ENCODE measurements at places on chromosomes 1 and 21.

DNA sequence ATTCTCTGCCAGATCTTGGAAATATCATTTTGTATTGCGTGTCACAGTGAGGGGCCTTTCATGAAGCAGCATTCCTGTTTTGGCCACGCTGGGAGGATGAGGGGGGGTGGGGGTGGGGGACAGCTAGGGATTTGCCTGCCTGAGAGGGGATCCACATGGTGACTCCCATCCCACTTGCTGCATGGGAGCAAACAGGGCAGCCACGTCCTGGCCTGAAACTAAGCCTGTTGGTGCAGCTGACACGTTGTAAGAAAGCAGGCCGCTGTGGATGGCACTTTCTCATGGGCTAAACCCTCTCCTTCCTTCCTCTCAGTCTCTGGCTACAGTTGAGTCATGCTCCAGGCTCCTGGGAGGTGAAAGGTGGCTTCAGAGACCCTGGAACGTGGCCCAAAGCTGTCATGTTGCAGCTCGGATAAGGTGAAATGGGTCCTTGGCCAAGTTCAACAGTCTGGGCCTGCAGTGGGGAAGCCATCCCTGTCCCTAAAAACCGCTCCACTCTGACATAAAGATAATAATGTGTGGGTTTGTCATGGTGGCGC, 346.7 kb upstream of the VAMP3 start:
- no peak for DNase-seq

DNA sequence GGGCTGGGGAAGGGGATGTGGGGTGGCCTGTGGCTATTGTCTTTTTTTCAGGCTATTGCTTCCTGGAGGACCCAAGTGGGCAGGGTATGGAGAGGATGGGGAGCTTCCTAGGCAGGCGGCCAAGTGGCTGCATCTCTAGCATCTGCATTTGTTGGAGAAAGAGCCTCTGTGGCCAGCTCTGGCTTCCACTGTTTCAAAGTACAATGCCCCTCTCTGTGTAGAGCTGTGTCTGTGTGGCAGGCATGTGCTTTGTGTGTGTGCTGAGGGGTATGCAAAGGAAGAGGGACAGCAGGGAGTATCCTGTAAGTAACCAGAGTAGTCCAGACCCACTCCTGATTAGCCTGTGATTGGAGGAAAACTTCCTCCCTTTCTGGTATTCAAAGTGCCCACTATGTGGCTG, 40.6 kb downstream of the KCNA2 start:
- DNase-seq: no peak

DNA sequence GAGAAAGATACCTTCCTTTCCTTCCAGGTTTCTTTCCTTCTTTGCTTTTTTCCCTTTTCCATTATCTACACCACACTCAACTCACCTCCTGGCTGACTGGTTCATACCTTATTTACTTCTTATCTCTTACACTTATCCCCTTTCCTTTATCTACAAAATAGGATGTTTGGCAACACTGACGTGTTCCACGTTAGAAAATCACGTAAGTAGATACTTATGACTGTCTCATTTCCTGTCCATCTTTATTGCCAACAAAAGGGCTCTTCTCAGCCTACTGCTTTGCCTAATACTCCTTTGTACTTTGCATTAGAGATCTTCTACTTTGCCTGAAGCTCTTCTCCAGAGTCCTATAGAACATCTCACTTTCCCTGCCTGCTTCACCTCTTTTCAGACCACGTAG, 25.1 kb downstream of the SYNJ1 start:
- no peak for DNase-seq

- no peak for DNase-seq
Measured at GRCh38 chr1:209705033-209705598, 470 bp downstream of the HSD11B1 start.

- DNase-seq: no peak
Measured at GRCh38 chr1:191495040-191495439, 663.2 kb upstream of the RGS18 start.

- no peak for DNase-seq
Measured at GRCh38 chr1:228207381-228207810, 448 bp upstream of the OBSCN start.

GRCh38 chr1:17119076-17119772, at the start of gene PADI2:
PADI2 (minus strand) TSS chr1:17119451; CDS start chr1:17119371, 80 bp downstream.
- DNase-seq: peak; percentile 8

DNA sequence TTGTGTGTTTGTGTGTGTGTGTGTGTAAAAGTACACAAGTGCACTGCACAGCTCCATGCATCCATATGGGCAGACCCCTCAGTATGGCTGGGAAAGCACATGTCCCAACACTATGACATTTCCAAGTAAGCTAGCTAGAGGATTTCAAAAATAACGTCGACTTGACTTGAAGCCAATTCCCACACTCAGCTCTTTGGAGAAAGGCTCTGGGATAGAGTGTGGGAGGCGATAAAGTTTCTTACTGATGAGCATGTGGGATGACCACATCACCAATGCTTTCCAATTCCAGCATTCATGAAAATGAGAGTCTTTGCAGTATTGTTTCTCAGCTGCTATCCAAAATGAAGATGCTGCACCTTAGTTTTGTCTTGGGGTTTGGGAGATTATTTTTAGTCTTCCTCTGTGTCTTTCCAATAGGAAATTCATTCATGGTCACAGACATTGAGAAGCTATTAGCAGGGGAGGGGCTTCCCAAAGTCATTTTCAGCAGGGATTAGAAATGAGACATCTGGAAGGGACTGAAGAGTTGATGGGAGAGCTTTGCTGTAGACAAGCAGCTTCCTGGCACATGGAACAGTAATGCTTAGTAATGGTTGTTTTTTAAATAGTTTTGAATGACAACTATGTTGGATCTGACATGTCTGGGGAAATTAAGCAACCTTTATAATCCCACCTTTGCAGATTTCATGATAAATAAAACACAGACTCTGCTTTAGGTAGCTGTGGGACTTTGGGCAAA, 143.5 kb downstream of the ASTN1 start:
- DNase-seq: no peak

GRCh38 chr1:208460823-208461222, 216.6 kb upstream of the PLXNA2 start:
- no peak for DNase-seq

DNA sequence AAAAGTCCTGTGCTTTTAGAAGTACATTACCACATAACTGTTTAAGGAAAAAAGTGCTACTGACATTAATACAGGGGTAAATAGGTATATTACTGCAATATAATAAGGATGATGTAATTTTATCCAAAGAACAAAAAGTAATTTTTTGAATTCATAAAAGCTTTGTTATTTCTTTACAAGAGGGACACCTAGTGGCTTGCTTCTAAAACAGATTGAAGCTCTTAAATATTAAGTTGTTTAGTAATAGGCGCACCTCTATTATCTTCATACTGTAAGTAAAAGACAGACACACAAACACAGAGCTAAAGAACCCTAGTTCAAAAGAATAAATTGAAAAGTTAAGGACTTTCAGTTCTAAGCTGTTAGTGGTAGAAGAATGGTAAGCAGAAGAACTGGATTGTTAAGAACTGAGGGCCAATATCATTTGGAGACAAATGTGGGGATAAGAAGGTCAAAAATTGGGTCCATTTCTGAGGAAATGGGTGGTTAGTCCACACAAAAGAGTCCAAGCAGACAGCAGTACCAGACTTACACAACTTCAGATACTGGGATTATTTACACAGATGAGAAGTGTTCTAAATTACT, 15.4 kb downstream of the ZNHIT6 start:
- DNase-seq: no peak

DNA sequence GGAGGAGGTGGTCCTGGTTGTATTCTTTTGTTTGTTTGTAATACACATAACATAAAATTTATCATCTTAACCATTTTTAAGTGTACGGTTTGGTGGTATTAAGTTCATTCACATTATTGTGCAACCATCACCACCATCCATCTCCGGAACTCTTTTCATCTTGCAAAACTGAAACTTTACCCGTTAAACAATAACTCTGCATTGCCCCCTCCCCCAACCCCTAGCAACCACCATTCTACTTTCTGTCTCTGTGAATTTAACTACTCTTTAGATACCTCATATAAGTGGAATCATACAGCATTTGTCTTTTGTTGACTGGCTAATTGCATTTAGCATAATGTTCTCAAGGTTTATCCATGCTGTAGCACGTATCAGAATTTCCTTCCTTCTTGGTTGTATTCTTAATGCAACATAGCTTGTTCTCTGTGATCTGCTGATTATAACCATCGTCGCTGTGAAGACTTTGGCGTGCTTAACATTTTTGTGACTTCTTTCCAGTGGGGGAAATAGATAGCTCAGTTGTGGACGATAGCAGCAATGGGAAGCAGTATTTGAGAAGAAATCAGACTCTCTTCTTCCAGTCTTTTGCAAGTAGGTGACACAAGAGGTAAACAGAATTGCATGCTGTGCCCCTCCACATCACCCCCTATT, 117.5 kb upstream of the HOOK1 start:
- no peak for DNase-seq

- no peak for DNase-seq
Measured at GRCh38 chr1:201681375-201681774, 142.4 kb downstream of the NAV1 start.

GRCh38 chr1:88799491-88799890, 91.9 kb downstream of the GTF2B start:
- no peak for DNase-seq

GRCh38 chr1:111399792-111400610, 27.5 kb downstream of the OVGP1 start:
- no peak for DNase-seq

DNA sequence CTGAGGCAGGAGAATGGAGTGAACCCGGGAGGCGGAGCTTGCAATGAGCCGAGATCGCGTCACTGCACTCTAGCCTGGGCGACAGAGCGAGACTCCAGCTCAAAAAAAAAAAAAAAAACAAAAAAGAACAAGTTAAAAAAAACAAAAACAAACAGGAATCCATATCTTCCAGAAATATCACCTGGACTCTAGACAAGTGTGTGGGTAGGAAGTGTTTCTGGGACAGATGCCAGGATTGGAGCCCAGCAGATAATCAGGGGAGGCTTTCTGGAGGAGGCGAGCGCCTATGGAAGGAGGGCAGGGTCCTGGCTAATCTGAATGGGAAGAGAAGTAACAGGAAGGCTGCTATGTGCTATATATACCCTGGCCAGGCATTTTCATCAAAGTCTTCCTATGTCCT, 43.6 kb upstream of the SYNC start:
- DNase-seq: no peak

GRCh38 chr1:78620666-78621065, 418 bp downstream of the IFI44L start:
- no peak for DNase-seq

DNA sequence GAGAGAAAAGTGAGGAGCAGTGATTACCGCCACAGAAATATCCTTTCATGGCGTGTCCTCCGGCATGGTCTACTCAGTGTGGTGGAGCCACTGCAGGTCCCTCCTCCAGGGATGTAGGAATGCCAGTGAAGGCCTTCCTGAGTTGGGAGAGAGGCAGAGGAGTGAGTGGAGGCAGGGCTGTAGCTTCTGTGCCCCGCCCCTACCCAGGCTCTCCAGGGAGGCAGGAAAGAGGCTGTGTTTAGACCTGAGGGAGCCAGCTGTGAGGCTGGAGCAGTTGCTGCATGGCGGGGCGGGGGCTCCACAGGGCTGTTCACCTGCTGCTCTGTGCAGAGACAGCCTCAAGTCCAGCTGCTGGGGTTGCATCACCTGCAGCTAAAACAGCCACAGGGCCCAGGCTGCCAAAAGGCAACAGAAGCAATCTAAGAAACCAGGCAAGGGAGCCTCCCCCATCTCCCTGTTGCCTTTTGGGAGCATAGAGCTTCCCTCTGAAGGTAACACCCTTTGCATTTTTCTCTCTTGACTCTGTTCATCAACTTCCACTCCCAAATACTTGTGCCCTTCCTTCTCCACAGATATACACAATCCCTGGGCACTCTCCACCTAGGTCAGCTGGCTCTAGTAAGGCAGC, 801 bp upstream of the ANXA9 start:
- DNase-seq: no peak

DNA sequence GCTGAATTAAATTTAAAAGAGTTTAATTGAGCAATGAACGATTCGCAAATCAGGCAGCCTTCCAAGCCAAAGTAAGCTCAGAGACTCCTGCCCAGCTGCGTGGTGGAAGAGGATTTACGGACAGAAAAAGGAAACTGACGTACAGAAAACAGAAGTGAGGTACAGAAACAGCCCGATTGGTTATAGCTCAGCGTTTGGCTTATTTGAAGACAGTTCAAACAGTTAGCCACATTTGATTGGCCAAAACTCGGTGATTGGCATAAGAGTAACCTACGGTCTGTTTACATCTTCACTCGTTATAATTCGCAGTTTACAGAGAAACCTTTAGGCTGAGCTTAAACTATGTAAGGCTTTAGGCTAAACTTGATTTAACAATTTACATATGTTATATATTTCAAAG, 46.9 kb downstream of the CR1L start:
- DNase-seq: no peak

GRCh38 chr1:38392861-38393260, 346.3 kb upstream of the POU3F1 start:
- no peak for DNase-seq

DNA sequence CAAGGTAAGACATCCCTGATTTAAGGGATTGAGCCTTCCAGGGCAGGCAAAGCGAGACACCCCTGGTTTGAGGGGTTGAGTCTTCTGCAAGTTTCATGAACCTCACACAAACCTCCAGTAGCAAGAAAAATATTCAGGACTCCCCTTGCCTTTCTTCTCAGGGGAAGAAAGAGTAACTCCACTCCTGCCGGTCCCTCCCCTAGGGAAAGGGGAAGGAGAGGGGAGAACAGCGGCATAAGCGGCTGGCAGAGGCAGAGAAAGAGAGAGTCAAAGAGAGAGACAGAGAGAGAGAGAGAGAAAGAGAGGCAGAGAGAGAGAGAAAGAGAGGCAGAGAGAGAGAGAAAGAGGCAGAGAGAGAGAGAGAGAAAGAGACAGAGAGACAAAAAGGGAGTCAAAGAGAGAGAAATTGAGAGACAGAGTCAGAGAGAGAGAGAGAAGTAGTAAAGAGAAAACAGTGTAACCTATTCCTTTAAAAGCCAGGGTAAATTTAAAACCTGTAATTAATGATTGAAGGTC, 29.5 kb upstream of the CBR3 start:
- DNase-seq: no peak

- no peak for DNase-seq
Measured at GRCh38 chr21:39913706-39914305, 46.6 kb downstream of the PCP4 start.

DNA sequence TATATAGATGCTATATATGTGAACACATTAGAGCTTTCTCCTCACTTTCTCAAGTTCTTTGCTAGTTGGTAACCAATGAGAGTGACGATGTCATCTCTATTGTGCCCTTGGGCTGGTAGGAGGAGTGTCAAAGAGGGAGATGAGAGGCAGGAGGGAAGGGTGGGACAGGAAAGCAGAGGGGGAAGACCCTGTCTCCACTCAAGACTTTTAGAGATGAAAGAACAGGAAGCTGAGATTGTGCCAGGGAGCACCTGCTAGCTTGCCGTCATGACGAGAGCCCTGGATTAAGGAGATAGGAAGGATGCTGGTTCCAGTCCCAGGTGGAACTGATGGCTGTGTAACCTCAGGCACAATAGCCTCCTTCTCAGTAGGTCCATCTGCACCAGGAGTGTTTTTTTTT, 16.7 kb downstream of the CNR2 start:
- DNase-seq: no peak

GRCh38 chr1:87122243-87122642, 206.4 kb upstream of the LMO4 start:
- no peak for DNase-seq

- DNase-seq: no peak
Measured at GRCh38 chr1:33211972-33212371, 30.1 kb upstream of the TRIM62 start.
